ENCODE measurements at places on chromosomes 13 and 19.

GRCh38 chr13:31503626-31504025, 235.7 kb upstream of the RXFP2 start:
- no peak for DNase-seq

GRCh38 chr13:60944863-60945262, 470.8 kb downstream of the PCDH20 start:
- no peak for DNase-seq

- no peak for DNase-seq
Measured at GRCh38 chr19:28936001-28936400, 276.9 kb downstream of the UQCRFS1 start.

DNA sequence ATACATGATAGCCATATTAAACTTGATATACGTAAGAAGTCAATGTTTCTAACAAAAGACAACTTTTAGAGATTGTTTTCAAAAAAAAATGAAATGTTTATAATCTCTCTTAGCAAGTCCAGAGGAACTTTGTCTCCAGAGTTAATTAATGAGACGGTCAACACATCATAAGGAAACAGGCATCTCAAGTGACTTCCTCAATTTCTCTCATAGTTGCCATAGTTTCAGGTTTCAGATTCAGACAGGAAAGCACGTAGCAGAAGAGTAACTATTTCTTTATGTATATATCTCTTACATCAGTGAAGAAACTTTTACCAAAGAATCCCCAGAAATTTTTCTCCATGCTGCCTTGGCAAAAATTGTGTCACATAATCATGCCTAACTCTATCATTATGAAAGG, 159.6 kb upstream of the ATXN8OS start:
- no peak for DNase-seq

DNA sequence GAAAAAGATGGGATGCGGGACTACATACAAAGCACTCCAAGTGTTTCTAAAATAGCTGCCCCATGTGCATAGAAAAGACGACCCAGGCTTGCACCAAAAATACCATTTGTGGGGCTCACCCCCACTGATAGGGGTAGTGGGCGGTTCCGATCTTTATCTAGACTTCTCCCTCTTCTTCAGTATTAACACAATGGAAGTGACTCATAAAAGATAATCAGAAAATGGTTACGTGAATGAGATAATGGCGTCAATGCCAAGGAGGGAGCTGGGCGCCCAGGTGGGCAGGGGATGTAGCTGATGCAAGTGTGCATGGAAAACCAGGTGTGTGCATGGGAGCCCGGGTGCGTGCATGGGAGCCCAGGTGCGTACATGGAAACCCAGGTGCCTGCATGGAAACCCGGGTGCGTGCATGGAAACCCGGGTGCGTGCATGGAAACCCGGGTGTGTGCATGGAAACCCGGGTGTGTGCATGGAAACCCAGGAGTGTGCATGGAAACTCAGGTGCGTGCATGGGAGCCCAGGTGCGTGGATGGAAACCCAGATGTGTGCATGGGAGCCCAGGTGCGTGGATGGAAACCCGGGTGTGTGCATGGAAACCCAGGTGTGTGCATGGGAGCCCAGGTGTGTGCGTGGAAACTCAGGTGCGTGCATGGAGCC, 32.7 kb downstream of the LAMP1 start:
- no peak for DNase-seq

DNA sequence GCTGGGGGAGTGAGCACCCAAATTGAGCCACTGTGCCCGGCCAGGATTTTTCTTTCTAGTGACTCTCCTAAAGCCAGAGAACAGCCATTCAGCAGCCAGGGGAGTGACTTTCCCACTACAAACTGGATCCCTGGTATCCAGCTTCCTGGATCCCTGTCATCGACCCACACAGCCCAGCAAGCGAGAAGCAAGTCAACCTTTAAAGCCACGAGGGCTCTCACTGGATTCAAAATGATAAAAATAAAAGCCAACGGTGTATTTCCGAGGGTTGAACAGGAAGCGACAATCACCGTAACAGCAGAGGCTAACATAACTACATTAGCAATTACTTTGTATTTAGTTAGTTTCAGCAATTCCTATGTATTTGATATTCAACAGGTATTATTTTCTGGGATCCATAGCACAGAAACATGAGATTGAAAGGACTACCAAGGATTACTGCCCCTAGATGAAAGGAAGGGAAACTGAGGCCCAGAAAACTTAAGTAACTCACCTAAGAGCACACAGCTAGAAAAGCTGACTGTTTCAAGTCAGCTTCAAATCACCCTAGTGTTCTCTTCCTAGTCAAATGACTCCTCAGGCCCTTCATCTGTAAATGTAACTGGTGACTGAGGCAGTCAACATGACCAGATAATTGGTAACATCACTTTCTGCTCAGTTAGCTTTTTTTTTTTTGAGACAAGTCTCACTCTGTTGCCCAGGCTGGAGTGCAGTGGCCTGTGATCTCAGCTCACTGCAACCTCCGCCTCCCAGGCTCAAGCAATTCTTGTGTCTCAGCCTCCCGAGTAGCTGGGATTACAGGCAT, 2.7 kb downstream of the RFX1 start:
- DNase-seq, result no peak

DNA sequence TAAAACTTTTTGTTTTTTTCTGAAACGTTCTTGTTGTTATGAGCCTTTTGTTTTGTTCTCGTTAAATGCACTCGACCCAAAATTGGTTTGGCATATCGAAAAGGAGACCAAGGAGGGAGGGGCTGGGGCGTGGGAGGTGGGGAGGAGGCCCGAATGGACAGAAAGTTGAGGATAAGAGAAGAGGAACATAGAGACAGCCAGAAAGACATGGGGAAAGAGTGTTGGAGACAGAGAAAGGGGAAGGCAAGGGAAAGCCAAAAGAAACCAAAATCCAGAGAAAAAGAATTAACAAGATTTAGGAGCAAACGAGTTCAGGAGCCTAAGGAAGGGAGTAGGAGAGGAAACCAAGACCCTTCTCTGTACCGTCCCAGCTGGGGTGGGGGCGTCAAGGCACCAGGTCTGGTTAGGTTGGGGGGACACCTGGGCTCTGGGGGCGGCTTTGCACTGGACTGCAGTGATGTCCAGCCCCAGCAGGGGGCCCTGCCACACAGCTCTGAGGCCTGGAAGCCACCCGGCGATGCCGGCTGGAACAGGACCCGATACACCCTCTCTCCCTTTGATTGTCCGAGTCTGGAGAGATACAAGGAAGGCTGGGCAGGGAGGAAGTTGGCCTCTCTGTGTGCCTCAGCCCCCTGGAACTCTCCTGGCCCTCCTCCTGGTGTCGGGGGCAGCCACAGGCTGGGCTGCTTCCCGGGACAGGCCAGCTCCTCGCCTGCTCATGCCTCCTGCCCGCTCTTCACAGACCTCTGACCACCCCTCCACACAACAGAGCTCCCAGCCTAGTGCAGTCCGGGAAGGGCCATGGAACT, 11.6 kb upstream of the ASF1B start:
- DNase-seq, result peak; percentile 58

DNA sequence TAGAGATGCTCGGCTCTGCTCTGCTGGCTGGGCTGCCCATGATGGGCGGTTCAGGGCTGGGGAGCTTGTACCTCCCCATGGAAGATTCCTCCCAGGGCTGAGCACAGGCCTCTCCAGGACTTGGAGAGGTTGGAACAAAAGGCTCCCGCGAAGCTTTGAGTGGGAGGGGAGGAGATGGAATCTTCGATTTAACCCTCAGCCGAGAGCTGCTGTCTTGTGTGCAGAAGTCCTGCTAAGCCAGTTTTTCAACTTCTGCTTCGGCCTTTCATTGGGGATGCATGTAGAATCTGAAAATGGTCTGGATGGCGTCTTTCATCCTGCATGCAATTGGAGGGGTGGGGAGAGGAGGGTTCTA, 163.3 kb downstream of the KDM4B start:
- no peak for DNase-seq

- peak; percentile 94 for DNase-seq
Measured at GRCh38 chr19:10461047-10461949, 41.0 kb downstream of the PDE4A start.

DNA sequence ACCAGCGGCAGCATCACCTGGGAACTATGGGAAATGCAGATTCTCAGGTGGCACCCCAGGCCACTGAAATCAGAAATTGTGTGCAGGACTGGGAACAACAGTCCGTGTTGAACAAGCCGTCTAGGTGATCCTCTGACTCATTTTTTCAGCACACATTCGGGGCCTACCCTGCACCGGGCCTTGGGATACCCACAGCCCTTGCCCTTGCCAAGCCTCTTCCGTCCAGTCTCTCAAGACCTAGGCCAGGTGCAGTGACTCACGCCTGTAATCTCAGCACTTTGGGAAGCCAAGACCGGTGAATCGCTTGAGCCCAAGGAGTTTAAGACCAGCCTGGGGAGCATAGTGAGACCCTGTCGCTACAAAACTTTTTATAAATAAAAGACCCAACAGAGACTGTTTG, 18.3 kb downstream of the TGFB1 start:
- no peak for DNase-seq

DNA sequence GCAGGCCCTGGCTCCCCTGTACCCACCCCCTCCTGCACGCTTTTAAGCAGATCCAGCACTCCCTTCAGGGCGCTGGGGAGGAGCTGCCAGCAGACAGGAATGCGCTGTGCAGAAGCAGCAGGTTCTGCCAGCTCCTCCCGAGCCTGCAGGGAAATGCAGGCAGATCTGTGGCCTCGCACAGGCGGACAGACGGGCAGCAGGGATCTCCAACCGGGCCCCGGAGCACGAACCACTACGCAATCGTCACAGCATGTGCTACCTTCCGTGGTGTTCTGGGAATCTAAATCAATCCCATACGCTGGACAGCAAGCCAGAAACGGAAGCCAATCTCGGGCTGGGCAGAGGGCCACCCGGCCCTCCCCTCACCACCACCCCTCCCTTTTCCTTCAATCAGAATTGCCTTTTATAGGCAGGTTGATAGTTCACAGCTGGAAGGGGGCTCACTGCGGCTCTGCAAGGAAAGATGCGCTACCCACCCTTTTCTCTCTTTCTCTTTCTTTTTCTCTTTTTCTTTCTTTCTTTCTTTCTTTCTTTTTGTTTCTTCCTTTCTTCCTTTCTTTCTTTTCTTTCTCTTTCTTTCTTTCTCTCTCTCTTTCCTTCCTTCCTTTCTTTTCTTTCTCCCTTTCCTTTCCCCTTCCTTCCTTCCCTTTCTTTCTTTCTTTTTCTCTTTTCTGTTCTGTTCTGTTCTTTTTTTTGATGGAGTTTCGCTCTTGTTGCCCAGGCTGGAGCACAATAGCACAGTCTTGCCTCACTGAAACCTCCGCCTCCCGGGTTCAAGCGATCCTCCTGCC, 99.9 kb downstream of the GNG7 start:
- peak; percentile 89 for DNase-seq

- DNase-seq, result peak; percentile 51
Measured at GRCh38 chr19:1189419-1189818, 15.4 kb upstream of the SBNO2 start.

DNA sequence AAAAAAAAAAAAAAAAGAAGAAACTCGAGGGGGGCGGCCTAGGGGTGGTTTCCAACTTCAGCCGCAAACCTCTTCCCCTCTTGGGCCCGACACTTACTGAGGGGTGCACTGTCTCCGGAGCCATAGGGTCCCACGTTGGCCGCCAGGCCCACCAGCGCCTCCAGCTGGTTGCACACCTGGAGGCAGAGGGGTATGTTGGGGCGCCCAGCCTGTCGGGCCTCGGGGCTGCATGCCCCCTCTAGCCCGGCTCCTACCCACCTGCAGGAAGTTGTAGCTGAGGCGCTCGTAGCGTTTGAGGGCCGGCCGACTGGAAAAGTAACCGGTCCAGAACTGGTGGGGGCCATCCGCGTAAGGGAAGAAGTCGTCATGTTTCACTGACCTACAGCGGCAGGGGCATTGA, 8.6 kb downstream of the MAN2B1 start:
- no peak for DNase-seq

- DNase-seq, result no peak
Measured at GRCh38 chr13:75318138-75318833, 163.7 kb downstream of the TBC1D4 start.

DNA sequence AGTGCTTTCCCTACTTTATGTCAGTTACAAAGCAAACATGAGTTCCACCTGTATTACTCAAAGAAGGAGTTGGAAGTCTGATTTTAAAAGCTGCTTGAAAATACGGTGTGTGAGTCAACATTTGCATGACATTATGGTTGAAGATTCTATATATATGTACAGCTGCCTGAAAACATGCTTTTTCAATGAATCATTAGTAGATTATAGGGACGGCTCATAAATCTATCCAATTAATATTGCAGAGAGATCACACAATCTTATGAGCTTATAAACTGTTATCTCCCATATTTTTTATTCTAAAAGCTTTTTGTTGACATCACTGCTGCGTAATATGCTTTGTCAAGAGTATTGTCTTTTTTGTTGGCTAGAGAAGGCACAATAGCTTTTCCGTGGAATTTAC, 873.8 kb downstream of the SLITRK6 start:
- peak; percentile 3 for DNase-seq

GRCh38 chr13:106423530-106423929, 111.9 kb downstream of the EFNB2 start:
- no peak for DNase-seq

DNA sequence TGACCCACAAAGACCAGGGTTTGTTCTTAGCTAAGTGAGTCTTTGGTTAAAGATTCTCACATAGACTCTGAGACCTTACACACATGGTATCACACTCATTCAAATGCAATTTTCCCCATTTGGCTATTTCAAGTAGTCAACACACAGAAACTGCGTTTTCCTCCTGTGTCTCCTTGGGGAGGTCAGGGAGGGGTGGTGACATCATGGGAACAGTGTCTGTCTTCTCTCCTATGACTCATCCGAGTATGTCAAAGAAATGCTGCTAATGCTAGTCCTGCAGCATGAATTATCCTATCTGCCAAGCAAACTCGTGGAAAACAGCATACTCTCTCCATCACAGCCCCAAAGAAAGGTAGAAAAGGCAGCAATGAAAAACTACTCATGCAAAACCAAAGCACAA, 100.2 kb downstream of the ENOX1 start:
- DNase-seq, result peak; percentile 97

- DNase-seq, result no peak
Measured at GRCh38 chr13:22690756-22691155, 490.0 kb upstream of the SGCG start.

- no peak for DNase-seq
Measured at GRCh38 chr13:111302045-111302726, 18.3 kb upstream of the TEX29 start.

DNA sequence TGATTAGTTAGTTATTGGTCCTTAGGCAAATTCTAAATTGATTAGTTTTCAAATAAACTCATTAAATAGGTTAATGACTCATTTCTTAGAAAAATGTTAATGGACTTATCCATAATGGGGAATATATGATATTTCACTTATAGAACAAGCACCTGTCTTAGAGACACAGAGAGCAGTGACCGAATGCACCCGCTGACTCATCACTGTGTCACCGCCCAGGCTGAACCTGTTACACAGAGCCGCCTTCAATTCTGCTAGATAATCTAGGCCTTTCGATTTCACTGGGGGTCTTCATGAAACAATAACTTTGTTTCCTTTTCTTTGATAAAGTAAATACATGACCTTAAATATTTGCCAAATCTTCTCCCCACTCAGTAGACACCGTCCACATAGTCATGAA, 13.1 kb downstream of the IRS2 start:
- DNase-seq, result peak; percentile 47

DNA sequence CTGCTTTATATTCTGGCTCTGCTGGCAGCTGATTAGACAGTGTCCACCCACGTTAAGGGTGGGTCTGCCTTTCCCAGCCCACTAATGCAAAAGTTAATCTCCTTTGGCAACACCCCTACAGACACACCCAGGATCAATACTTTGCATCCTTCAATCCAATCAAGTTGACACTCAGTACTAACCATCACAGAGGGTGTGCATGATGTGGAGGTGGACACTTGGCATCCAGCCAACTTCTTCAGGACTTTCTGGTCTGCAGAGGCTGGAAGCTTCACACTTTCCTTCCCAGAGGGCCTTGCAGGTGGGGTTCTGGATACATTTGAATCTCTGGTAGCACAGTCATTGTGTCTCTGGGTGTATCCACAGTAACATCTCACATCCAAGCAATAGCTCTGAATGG, 18.9 kb upstream of the IGFL1 start:
- no peak for DNase-seq
